Right cardiac atrium (tissue), 5 donors: ENCODE measurements at places on chromosomes 1 and 21. TPM values are rescaled to one million over a fixed set of nuclear protein-coding genes. Genes with fewer than 3 reads are reported as not detected.

PADI1 gene
- not detected for polyA plus RNA-seq

LMX1A gene
- polyA plus RNA-seq: not detected

DPYD gene
- polyA plus RNA-seq: 5.2 TPM

ADORA3 gene
- polyA plus RNA-seq: 2.0 TPM

GRCh38 chr1:92299477-92300150 lies 755 bp downstream of the RPAP2 start:
- DNase-seq: no peak

DNA sequence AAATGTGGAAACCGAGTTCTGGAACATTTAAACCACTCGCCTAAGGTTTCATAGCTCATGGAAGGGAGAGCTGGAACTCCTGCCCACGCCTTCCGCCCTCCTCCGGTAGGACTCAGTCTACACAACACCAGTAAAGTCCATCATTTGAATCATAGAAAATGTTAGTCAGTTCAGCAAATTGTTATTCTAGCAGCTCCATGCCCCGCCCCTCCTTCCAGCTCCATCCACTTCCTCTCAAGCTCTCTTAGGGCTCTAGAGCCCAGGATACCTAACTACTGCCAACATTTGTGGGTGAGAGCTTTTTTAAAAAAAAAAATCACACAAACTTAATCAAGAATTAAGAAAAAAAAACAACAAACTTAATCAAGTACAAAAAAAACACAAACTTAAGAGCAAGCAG lies 121.8 kb downstream of the TBX15 start:
- DNase-seq: no peak
